ENCODE measurements at places on chromosomes 7 and 10.

- no peak for DNase-seq
These were observed 11.4 kb downstream of the KDM7A start for GRCh38 chr7:140165422-140165821.

DNA sequence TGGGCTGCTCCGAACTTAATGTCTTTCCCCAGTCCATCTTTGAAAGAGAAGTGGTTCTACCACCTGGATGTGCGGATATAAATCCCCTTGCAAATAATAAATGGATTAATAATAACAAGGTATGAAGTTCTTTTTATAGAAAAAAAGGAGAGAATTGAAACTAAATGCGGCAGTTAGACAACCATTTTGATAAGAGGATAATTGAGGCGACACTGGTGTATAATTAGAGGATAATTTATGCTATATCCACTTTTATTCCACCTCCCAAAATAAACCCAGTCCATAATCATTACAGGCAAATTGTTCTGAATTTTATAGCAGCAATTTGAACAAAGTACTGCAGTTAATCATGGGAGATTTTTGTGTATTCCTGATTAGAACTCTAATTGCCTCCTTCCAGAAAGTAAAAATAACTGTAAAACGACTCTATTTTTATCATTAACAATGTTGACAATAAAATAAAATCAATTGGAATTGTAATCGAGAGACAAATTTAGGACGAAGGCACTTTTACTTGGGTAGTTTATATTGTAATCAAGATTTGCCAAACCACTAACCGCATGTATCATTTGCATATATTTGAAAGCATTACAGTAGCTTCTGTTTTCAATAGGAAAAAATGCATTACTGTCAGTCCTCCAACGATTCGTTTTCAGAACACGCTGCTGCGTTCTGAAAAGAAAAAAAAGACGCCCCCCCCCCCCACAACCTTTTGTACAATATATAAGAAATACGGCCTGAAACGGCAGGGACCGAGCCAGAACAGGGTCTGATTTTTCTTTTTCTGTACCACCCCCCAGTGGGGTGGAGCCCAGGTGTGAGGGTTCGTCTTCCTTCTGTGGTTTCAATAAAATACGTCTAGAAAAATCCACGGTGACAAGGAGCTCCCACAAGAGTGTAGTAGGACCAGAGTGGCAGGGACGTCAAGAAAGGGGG, 838 bp upstream of the DLX6 start:
- DNase-seq, result no peak

GRCh38 chr10:50635286-50635685, 11.5 kb upstream of the SGMS1 start:
- DNase-seq, result no peak

GRCh38 chr10:18332048-18332447, 191.8 kb downstream of the CACNB2 start:
- DNase-seq, result no peak

DNA sequence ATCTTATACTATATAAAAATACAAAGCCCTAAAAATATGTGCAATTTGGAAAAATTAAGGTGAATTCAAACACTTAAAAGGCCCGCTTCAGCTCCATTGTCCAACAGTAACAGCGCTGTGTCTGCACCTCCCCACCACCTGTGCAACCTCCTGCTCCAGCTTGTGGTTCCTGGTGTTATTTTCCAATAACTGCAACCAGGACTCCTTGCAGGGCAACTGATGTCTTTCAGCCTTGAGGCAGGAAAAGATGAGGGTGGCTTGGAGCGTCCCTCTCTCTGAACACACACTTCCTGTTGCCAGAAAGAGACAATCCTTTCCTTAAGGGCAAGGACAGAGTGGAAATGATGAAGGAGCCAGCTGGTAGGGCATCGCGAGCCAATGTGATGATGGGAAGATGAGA, 336.0 kb downstream of the GLRX3 start:
- DNase-seq, result no peak

DNA sequence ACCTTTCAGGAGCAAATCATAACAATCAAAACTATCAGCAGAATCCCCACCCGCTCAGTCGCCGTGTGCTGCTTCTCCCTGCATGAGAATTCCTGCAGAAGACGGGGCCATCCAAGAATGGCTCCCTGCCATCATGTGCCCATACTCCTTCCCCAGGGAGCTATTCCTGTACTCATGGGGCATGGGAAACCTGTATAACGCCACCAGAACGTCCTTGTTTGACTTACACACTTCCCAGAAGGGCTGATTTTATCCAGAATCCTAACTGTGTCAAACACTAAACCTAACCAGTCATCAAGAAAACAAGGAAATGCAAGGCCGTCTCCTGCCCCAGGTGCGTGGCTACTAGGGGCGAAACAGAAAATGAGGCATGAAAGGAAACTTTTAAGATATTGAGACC, 16.0 kb downstream of the DIP2C start:
- no peak for DNase-seq

DNA sequence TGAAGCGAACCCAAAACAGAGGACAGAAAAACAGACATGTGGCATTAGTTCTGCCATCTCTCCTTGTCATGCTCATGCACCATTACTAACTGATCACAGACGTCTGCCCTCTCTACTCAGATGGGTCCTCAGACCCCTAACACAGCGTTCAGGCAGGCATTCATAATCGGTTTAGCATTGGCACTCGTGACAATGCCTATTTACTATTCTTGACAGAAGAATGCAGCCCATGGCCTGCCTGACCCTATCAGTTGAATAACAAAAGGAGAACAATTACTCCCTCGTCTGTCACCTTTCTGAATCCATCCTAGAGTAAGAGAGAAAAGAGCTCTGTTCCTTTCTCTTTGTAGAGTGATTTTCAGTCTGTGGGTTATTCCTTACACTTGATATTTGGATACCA, 194.6 kb upstream of the PHYHIPL start:
- no peak for DNase-seq

DNA sequence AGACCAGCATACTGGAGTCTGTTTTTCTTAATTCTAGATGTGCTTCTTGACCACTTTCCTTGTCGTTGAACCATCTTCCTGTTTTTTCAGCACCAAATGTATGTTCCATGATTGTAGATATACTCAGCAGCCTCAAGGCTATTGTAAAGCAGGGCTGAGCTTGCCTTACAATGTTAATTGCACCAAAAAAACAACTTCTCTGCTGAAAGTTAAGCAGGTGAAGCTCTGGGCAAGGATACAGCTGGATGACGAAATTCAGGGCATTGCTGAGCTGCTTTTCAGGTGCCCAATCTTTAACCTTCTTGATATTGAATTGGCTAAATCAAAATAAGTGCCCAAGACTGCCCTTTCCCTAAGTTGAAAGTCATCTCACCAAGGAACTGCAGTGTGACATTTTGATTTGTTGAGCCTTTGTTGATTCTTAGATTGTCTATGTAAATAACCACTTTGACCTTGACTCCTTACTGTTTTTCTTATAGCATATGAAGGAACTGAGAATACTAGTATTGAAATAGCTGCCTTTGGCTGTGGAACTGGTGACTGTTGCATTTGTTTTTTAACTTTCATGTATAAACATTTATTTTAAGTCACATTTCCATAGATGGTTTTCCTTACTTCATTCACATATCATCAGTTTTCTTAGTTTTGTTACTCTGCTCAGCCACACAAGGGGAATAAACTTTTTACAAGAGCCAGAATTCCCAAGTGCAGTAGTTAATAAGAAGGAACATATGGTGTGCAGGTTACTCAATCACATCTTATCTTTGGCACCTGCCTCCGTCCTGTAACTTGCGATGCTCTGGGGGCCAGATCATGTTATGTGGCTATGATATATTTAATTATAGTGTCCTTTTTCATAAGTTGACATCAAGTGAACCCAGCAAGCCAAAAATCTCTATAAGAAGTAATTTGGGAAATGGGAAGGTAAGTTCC, 3.1 kb downstream of the AHCYL2 start:
- no peak for DNase-seq

DNA sequence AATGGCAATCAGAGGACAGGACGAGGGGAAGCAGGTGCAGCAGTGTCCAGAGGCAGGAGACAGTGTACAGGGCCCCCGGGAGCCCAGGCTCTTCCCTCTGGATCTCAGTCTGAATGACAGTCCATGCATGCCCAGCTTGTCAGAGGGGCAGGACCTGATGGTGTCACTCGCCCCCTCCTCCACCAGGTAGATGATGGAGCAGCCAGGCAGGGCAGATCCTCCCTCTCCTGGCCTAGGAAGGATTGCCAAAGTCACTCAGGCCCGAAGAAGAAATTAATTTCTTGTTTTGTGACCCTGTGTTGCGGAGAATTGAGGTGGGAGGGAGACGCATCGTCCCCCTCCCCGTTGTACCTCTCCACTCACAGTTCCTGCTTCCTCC, 4.0 kb downstream of the VSTM4 start:
- DNase-seq, result no peak

- DNase-seq, result no peak
These were observed 179.2 kb upstream of the ZMIZ1 start for GRCh38 chr10:78889536-78890063.

DNA sequence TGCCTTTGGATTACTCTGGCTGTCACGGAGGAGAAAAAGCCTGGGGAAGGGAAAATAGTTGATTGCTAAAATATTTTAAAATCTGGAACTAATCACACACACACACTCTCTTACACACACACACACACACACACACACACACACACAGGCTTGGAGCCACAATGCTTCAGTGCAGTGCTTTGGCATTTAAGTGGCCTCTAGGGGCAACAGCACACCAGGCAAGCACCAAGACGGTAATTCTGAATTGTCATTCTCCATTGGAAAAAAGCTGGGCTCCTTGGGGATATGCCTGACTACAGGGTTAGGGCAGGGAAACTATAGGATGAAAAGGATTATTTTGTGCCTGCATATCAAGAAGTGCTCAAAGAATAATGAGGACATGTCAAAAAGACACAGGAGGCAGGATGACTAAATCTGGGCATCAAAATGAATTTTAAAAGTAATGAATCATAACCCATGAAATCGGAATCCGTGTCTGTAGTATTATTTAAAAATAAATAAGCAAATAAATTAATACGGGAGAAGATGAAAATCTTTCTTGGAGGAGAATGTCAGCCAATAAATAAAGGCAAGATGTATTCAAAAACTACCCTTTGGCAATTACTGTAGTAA, 30.4 kb upstream of the DDC start:
- no peak for DNase-seq

GRCh38 chr10:114802177-114802576, 19.4 kb upstream of the FHIP2A start:
- DNase-seq, result no peak

DNA sequence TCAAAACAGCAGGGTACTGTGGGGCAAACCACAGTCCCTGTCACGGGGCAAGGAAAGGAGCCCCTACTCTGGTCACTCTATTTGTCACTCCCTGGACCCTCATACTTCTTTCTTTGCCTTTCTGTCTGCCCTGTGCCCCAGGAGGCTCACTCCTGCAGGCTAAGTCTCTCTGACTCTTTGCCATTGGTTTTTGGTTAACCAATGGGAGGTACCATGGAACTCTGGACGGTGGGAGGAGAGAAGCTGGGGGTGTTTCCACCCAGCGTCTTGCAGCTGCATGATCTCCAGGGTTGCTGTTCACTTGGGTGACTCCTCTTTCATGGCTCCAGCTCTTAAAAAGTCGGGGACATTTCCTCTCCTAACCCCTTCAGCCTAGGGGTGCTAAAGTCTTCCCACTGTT, 15.4 kb upstream of the EIF5AL1 start:
- no peak for DNase-seq

- DNase-seq, result no peak
These were observed 445.3 kb downstream of the HTR7 start for GRCh38 chr10:90412582-90412981.

GRCh38 chr7:92778972-92779371, 57.4 kb downstream of the CDK6 start:
- no peak for DNase-seq

Measured in stimulated activated CD4-positive, alpha-beta T cell treated with anti-CD3 and anti-CD28 coated beads, TNF-alpha, amount 100 ng/mL, for 1 hour (primary cell).